Small intestine (tissue), 16 donors: ENCODE measurements at places on chromosomes 1 and 21. TPM values are rescaled to one million over a fixed set of nuclear protein-coding genes. Genes with fewer than 3 reads are reported as not detected.
A peak's percentile ranks its signal among the peaks of the same experiment; 100 is the strongest.

TMEM53 gene
- polyA plus RNA-seq = 25.4 TPM

SLFNL1 gene
- 0.31 TPM for polyA plus RNA-seq

DNA sequence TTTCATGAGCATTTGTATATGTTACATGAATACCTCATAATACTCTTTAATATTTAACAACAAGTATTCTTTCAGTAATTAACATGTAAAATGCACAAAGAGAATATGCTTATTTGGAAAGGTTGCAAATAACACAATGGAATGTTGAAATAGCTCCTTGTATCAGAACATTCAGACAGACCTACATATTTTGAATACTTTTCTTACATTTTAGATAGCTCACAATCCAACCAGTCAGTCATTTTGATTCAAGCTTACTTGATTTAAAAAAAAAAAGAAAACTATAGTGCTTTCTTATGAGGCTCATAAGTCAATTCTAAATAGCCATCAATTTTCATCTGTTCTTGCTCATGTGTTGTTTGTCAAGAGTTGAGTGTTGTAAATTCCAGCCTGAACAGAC, 518.8 kb downstream of the ADGRL2 start:
- H3K27me3 ChIP-seq = no peaks in the 10 kb centered on the region
- DNase-seq = no peak
- H3K4me1 ChIP-seq = no peaks in the 10 kb centered on the region
- H3K36me3 ChIP-seq = no peaks in the 10 kb centered on the region

- H3K27ac ChIP-seq = peak overlapping the region; percentile 62
- H3K4me1 ChIP-seq = no peaks in the 10 kb centered on the region
- H3K4me3 ChIP-seq = peak overlapping the region; percentile 26
- H3K36me3 ChIP-seq = no peaks in the 10 kb centered on the region
- H3K27me3 ChIP-seq = peaks cover 4% of the 10 kb centered on the region
- DNase-seq = peak; percentile 85
These were observed 67.5 kb upstream of the CD1D start for GRCh38 chr1:158112994-158113758.

DNA sequence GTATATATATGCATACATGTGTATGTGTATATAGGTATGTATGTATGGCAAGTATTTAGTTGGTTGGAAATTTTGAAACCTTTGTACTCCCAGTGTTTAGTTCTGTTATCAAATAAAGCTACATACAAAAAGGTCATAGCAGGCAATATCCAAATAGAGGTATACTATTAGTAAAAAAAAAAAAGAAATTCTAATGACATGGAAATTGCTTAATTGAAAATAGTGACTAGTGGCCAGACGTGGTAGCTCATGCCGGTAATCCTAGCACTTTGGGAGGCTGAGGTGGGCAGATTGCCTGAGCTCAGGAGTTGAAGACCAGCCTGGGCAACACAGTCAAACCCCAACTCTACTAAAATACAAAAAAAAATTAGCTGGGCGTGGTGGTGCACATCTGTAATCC, 351.6 kb upstream of the NR5A2 start:
- no peak overlapping the region for H3K27ac ChIP-seq
- no peaks in the 10 kb centered on the region for H3K27me3 ChIP-seq
- DNase-seq = no peak

- H3K4me3 ChIP-seq = peak overlapping the region; percentile 72
- H3K4me1 ChIP-seq = peaks cover 7% of the 10 kb centered on the region
- H3K27ac ChIP-seq = peak overlapping the region; percentile 96
These were observed 1.3 kb downstream of the FAM20B start for GRCh38 chr1:179026813-179027669.

DNA sequence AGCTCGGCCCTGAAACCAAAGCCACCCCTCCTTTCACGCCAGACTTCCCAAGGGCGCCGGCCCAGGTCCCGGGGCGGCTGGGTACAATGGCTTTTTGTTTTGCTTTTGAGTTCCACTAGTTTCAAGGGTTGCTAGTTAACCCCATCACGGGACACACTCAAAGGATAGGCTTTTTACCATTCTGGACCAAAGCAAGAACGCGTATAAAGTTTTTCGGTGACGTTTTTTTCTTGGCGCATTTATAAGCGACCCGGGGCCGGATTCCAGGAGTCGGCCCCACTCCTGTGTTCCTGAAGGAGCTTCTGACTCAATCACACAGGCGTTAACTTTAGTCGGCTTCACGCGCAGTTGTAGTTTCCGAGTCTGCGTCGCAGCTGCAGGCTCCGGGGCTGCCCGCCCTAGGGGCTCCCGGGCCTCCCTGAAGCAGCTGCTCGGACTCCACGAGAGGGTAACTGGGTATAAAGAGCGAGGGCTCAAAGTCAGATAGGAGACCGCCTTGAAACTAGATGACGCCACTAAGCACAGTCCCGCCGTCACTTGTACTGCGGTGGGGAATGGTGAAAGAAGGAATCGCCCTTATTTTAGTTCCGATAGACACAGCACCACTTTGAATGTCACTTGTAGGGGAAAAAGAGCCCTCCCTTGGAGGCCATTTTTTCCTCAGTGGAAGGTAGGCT, 707 bp upstream of the KLHL21 start:
- H3K4me3 ChIP-seq = peak overlapping the region; percentile 41
- peak; percentile 90 for DNase-seq
- H3K27ac ChIP-seq = peak overlapping the region; percentile 100
